ENCODE measurements at places on chromosomes 2 and 18. TPM values are rescaled to one million over a fixed set of nuclear protein-coding genes. Genes with fewer than 3 reads are reported as not detected.

Gene DYNAP
- total RNA-seq = not detected

DNA sequence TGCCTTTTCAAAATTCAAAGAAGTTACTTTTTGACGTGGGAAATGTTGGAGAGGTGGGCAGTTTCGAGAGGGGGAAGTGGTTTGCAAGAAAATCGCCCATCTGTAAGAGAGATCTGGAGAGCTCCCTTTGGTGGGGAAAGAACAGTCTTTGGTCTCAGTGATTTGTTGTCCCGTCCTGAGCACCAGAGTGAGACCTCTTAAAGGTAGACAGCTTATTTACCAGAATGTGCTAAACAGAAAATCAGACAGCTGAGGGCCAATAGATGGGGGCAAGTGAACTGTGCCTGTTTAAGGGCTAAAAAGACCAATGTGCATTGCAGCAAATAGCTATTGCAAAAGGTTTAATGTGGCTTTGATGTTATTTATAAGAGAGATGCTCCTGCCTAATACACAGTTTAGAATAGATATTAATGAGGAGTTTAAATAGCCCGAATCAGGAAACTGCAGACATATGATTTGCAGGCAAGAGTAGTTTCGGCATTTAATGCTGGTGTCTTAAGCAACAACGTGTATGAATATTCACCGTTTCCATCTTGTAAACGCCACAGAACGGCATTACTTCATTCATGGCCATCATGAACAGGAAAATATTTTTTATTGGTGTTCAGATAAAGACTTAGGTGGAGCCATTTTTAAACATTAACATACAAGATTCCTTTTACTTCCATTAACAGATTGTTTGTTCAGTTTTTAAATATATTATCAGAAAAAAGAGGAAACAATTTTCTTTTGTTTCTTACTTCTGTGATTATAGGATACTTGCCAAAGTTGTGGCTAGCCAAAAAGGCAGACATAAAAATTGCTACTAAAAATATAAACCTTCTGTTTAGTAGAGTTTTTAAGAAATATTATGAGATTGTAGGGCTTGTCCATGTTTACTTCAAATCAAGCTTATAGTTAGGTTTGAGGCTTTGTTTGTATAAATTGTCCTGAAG is 29.6 kb downstream of the ARHGAP15 start:
- no peak for DNase-seq

DNA sequence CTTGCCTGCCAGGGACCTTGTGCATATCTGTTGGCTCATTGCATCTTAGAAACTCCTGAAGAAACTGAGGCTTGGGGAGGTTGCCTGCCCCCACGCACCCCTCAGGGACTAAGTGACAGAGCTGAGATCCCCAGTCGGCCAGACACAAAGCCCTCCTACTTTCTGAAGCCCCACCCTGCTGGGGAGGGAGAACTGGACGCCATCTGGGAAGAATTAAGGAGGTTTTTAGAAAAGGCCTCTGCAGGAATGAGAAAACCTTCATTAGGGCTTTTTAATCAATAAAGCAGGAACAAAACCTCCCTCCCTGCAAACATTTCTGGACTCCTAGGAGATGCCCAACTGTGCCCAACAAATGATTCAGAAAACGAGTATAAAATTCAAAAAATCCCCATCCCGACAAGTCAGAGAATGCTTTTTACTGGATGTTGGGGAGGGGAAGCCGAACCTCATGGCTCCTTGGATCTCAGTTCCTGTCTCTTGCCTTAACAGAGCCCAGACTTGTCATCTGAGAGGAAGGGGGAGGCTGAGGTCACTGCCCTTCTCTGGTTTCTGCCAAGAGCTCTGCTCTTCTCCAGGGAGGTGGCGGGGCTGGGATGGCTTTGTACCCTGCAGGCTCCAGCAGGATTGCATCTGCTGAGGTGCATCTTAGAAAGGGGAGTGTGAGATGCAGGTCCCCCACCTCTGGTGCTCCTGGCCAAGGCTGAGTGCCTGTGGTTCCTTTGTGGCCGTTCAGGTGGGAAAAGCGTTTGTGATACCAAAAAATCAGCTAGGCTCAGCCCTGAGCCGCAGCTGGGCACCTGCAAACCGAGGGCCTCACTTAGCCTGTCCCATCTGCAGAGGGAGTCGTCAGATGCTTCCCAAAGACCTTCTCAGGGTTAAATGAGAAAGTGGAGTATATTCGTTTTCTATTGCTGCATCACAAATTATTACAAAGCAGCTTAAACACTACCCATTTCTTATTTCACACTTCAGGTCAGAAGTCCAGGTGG is 142.4 kb downstream of the ZFP36L2 start:
- DNase-seq = no peak

GRCh38 chr2:73292316-73292905 is 937 bp downstream of the EGR4 start:
- DNase-seq = no peak

Gene LRATD1
- not detected for total RNA-seq

DNA sequence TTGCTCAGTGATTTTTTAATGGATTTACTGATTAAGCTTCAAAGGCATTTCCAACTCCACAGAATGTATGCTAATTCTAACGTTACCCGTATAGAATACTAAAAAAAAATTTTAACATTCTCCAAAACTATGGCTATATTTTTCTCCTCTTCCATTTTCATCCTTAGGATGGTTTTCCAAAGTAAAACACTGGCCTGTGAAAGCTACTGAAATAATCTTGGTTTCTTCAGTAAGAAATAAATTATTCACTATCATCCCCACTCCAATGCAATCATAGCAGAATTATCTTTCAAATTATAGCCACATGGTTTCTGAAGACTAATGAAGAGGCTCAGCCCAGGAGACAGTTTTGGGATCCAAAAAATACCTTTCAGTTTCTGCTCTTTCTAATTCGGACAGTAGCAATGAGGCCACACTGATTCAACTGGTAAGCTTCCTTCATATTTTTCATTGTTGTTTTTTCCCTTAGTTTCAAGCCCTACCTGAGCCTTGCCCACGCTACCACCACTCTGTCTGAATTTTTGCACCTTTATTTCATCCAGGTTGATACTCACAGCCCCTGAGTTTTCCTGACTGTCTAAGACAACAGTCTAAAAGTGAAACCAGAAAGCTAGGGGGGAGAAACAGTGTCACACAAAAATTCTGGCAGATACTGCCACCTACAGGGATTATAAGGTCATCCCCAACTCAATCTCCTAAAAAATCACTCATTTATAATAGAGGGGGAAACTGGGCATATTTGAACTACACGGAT is 887.9 kb downstream of the NRXN1 start:
- DNase-seq = peak; percentile 77

Gene GPAT2
- total RNA-seq = not detected

- no peak for DNase-seq
These were observed 151.6 kb downstream of the CAPN13 start for GRCh38 chr2:30655660-30656059.

DNA sequence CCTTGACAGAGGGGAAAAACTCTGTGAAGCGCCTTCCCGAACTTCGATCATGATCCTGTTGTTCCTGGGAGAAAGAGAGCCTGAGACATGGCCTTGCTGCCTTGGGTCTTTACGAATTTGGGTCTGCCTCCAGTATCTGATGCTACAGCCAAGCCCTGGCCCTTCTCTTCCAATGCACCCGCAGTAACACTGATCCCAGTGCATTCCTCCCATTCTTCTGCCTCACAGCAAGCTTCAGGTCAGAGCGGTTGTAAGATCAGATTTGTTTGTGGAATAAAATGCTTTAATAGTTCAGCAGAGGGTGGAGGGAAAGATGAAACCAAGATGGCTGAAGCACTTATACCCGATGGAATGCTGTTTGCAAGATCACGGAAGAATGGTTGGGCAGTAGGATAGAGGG is 196.7 kb upstream of the SIX2 start:
- no peak for DNase-seq

DNA sequence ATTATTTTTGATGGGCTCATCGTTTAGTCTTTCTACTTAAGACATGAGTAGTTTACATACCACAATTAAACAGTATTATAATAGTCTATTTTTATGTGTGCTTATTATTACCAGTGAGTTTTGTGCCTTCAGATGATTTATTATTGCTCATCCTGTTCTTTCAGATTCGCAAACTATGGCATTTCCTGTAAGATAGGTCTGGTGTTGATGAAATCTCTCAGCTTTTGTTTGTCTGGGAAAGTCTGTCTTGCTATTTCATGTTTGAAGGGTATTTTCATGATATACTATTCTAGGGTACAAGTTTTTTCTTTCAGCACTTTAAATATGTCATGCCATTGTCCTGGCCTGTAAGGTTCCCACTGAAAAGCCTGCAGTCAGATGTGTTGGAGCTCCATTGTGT is 101.3 kb downstream of the DNAH7 start:
- no peak for DNase-seq

Measured in Karpas-422 (cell line).